ENCODE measurements at places on chromosomes 12 and 14.

- DNase-seq: peak; percentile 77
Measured at GRCh38 chr14:89027097-89027740, 202.8 kb downstream of the TTC8 start.

GRCh38 chr14:76322594-76323220 lies 53.2 kb upstream of the ESRRB start:
- DNase-seq: no peak

- no peak for DNase-seq
Measured at GRCh38 chr14:95547626-95548327, 12.9 kb downstream of the GLRX5 start.

DNA sequence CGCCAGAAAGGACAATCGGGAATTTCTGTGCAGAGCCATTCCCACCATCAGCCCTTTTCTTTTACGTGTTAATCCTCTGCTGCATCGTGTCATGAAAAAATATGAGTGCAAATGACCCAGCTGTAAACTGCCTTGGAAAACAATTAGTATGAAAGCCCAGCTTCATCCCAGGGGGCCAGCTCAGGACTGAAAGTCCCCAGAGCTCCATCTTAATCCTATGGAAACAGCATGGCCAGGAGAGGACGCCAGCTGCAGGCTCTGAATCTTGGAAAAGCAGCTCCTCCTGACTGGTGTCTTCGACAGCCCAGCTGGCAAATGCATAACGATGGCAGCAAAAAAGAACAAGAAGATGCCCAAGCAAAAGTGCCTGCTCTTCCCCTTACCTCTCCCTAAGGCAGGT lies 191.5 kb downstream of the NTF3 start:
- DNase-seq: no peak

DNA sequence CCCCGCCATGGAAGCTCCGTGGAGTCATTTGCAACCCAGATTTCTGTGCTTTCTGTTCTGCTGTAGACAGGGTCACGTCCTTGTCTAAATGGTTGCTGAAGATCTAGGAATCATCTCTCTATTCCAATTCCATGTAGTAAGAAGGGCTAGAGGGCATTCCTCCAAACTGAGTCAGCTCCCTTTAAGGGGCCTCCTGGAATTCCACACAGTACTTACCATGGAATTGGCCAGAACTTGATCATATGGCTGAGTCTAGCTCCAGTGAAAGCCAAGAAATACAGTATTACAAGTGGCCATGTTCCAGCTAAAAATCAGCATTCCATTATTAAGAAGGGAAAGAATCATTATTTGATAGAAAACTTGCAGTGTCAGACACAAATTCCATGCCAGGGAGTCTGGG lies 171.9 kb downstream of the PRKCH start:
- DNase-seq: no peak

DNA sequence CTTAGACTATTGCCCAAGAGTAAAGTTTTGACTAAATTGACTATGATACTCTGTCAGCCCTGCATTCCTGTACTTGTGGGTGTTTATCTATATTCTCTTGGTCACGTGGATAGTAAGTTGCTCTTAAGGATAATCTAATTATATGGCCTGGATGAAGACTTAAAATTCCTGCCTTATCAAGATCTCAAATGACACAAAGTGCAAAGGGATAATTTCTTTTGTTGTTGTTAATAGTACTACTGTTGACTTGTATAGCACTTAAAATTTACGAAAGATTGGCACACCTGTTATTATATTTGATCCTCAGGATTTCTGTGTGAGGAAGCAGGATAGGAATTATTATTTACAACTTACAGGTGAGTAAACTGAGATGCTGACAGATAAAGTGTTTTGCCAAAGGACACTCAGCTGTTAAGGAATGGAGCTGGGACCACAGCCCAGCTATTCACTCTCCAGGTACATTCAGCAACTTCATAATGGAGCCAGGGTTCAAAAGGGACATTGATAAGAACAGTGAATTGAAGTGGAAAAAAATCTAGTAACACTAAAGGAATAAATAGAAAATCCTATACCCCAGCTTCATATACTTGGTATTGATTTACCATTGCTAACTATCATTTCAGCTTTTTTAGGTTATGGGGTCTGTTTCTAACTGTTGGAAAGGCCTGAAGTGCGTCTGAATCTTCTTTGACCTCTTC lies 53.4 kb upstream of the EVL start:
- no peak for DNase-seq

All from DMS53 (cell line).